ENCODE measurements at places on chromosomes 2 and 18. TPM values are rescaled to one million over a fixed set of nuclear protein-coding genes. Genes with fewer than 3 reads are reported as not detected.

GRCh38 chr18:65282096-65282495, 468.7 kb upstream of the CDH7 start:
- no peaks in the 10 kb centered on the region for H3K27me3 ChIP-seq
- no peak overlapping the region for H3K4me3 ChIP-seq
- no peaks in the 10 kb centered on the region for H3K36me3 ChIP-seq
- no peaks in the 10 kb centered on the region for H3K4me1 ChIP-seq
- DNase-seq: no peak

- H3K36me3 ChIP-seq: no peaks in the 10 kb centered on the region
- no peak overlapping the region for H3K4me3 ChIP-seq
- no peaks in the 10 kb centered on the region for H3K4me1 ChIP-seq
- no peak for DNase-seq
- H3K27ac ChIP-seq: no peak overlapping the region
Observed at GRCh38 chr18:24380163-24380747, 17.4 kb downstream of the OSBPL1A start.

GRCh38 chr2:240462707-240463273, 27.3 kb downstream of the GPC1 start:
- no peak for DNase-seq
- H3K4me1 ChIP-seq: no peaks in the 10 kb centered on the region
- H3K27ac ChIP-seq: no peak overlapping the region
- H3K36me3 ChIP-seq: no peaks in the 10 kb centered on the region
- H3K27me3 ChIP-seq: no peaks in the 10 kb centered on the region

WDR35 gene
- total RNA-seq: 4.1 TPM

TMEM247 gene
- total RNA-seq: not detected

ADRA2B gene
- 0.26 TPM for total RNA-seq
